ENCODE measurements at places on chromosomes 1 and 21.
A peak's percentile ranks its signal among the peaks of the same experiment; 100 is the strongest.

- DNase-seq, result no peak
These were observed at the start of gene S100A9 for GRCh38 chr1:153357853-153358690. Gene S100A9, plus strand, starts transcription at chr1:153357854. Its CDS starts 430 bp downstream, at chr1:153358284.

DNA sequence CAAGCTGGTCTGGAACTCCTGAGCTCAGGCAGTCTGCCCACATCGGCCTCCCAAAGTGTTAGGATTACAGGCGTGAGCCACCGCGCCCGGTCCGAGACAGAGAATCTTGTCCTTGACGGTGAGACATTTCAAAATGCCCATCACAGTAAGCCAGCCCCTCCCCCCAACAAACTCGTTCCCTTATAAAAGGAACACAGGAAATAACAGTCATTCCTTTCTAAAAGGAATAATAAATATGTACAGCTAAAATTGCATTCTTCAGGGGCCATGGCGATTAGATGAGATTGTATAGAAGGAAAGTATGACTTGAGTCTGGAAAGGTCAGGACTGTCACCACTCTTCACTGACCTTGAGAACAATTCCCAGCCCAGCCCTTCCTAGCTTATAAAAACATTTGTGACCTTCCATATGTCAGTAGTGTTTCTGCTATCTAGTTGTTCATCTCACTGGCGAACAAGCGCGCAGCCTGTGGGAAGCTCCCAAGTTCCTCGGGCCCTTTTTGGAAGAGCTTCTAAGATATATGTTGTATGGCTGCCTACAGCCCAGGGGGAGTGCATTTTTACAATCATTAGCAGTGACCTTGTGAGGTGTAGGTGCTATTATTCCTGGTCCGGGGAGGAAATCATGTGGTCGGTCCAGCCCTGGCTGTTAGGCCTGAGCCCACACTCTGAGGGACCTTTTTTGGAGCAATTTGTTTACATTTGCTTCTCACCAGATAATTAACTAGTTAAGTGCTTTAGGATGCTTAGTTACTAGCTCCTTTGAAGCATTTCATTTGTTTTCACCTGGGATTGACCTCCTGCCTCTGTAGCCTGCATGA is 8.7 kb downstream of the SZRD1 start:
- DNase-seq, result no peak

- DNase-seq, result no peak
These were observed 39.4 kb upstream of the BMP8A start for GRCh38 chr1:39452081-39452480.

GRCh38 chr1:118981436-118981835 is 6.7 kb downstream of the TBX15 start:
- DNase-seq, result no peak

GRCh38 chr21:42513985-42514882 is 582 bp downstream of the SLC37A1 start:
- DNase-seq, result peak; percentile 62

DNA sequence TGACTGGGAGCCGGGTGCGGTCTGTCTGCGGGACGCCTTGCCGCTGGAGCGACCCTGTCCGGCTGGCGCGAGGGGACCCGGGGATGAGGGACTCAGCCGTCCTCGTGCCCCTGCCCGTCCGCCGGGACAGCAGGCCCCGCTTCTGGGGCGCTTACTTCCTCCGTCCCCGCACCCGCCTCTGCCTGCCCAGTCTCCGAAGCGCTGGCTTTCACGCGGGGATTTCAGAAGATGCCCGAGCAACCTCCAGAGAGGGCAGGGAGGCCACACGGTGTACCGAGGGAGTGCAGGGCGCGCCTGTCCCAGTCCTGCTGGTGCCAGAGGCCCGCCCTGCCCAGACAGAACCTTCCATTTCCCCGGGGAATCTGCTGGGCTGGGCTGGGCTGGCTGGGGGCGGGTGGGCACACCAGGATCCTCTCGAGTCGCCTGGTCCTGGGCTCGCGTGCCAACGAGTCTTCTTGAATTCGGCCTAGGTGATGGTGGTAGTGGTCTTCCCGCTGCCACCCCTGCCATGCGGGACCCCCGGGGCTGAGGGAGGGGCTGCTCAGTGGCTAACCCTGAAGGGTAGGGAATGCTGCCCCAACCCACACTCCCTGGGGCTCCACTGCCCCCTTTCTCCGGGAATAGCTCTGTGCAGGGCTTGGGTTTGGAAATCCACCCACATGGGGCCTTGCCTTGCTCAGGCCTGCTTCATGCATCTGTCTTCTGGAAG is 2.5 kb upstream of the TRPM2 start:
- no peak for DNase-seq

GRCh38 chr1:228457017-228457395 is 30.2 kb upstream of the RNF187 start:
- no peak for DNase-seq

- DNase-seq, result no peak
These were observed 62.6 kb downstream of the CD46 start for GRCh38 chr1:207814469-207814868.

GRCh38 chr21:37264808-37265207 is 2.3 kb downstream of the VPS26C start:
- peak; percentile 46 for DNase-seq

DNA sequence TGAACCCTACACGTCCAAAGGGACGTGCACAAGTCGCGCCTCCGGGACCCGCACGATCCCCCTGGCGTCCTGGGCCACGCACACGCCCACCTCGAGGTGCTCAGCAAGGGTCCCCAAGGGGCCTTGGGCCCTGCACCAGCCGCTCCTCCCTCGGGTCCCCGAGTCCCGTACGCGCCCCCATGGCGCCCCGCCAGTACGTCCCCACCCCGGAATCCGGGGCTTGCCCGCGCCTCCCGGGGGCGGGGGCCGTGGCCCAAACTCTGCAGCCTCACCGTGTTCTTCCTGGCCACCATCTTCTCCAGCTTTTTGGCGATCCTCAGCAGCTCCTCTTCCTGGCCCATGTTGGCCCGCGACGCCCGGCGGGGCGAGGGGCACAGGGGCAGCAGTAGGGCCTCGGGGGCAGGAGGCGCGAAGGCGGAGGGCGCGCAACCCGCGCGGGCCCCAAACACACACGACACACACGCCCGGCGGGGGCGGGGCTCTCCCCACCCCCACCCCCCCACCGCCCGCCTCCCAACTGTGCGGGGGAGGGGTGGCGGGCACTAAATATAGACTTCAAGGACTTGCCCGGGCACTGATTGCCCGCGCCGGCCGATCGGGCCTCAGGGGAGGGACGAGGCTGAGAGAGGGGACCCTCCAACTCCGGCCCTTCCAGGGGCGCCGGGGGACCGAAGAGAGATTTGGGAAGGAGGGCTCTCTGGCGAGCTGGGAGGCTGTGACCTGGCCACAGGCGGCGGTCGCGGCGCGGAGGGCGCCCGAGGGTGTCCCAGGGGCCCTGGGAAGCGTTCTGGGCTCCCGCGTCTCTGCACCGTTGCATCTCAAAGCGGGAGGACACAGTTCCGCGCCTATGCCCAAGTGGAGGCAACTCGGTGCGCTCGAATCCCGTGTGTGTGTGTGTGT is at the start of gene TCEA3:
TSS of gene TCEA3 (minus strand) at position 456 of the 900 bp plus-strand sequence. CDS start at position 341, 115 bp downstream.
- no peak for DNase-seq

DNA sequence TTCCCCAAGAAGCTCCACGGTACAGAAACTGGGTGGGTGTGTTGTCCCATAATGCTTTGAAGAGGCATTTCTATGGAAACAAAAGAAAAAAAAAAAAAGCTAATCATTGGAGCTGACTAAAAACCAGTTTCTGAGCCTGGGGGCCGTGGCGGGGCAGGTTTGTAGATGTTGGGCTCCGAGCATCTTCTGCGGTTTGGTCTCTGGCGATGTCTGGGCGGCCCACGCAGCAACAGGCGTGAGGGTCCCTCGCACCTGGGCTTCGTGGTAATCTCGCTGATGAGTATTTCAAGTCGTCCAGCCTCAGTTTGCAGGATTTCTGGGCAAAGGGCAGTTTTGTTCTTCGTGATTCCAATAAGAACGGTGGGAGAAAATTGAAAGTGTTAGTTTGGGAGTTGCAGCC is 6.8 kb downstream of the TP73 start:
- no peak for DNase-seq

- DNase-seq, result peak; percentile 52
These were observed 18.6 kb downstream of the FAM151A start for GRCh38 chr1:54604572-54605370.

- DNase-seq, result no peak
These were observed 19.8 kb upstream of the PTAFR start for GRCh38 chr1:28196330-28196729.

DNA sequence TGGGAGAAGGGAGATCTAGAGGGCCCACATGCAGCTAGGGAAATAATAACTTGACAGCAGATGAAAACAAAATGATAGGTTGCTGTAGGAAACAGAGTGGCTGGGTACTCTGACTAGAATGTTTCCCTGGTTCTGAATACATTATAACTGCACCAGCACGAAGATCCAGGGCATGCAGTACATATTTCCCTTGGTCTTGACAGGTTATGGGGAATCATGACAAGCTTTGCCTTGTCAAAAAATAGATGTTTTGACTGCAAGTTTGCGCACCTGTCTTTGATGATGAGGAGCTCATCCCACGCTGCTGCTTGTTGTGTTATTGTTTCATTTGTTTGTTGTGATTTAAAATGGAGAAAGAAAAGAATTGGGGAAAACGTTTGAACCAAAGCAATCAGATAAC is 292.9 kb downstream of the PDE4B start:
- DNase-seq, result no peak

GRCh38 chr1:148317288-148317985 is 165.4 kb upstream of the NBPF11 start:
- DNase-seq, result no peak

DNA sequence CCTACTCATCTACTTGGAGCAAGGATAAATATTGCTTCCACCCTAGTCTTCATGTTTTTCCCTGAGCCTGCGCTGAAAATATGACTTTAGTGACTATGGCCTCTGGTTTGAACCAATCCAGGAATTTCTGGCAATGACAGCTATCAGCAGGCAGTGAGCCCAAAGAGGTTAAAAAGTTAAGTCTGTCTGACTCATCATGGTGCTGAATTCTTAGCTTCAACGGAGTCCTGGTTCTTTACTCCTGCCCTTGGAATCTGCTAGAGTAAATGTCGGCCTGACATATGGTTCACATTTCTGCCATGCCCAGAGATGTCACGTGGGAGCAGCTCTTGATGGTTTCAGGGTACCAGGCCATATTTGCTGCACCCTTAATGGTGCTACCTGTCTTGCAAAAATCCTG is 351.6 kb upstream of the PLXNA2 start:
- DNase-seq, result peak; percentile 45

DNA sequence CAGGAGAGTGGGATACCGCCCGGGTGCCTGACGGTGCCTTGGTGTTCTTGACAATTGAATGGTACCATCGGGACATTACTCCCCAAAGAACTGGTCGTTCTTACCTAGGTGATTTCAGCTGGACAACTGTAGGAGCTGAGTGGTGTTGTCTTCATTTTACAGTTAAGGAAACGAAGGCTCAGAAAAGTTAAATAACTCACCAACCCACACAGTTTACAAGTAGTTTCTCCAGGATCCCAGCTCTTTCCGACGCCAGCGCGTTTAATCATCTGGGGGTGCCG is 1.6 kb downstream of the PIK3CD start:
- no peak for DNase-seq

DNA sequence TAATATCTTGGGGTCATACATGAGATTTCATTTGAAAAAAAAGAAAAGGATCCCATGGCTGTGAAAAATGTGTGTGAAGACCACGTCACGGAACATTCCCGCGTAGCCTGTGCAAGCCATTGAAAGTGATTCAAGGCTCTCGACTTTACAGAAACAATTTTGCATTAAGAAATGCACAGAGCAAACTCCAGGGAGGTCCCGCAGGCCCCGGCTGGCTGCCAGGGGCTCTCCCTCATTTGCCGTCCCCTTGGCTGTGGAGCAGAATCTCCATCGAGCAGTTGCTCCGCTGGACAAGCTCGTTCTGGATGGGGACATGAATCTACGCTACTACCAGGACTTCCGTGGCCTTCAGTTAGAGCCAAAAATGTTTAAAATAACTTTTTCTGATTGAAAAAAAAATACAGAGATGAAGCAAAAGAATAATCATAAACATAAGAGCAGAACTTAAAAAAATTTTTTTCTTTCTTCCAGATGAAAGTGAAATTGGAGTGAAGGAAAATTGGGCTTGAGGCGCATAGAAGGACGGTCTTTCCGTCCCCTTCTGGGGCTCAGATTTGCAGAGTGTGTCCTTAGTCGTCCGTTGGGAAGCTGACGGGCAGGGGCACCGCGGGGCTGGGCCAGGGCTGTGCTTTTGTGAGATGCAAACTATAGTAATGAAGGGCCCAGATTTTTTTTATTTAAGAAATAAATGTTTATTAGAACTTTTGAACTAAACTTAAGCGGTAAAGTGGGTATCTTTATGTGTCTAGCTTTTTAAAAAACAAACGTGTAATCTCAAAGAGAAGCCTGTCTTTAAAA is 68.1 kb upstream of the ARHGEF16 start:
- DNase-seq, result no peak

DNA sequence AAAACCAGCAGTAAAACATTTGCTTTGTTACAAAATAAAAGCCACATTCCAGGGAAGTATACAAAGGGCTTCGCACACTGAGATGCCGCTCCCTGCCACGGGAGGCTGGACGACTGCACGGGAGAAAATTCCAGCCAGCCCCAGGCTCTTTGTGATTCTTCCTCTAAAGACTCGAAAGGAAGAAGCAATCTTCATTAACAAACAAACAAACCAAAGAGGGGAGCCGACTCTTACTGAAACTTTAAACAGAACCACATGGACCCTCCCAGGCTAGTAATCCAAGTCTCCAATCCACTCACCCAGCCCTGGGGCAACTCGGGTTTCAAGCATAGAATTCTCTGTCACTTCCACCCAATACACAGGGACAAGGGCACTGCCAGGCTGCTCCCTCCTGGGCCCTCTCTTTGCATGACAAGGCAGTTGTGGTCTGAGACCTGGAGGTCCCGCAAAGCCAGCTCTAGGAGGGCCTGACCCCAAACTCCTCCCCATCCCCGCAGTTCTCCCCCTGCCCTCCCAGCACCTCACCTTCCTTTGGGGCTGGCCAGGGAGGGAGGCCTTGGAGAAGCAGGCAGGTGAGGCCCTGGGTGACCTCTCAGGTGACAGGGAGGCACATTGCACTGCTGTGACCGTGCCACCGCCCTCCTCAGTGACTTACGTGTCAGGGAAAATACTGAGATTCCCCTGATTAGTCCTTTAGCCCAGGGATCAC is 26.6 kb upstream of the COL18A1 start:
- peak; percentile 53 for DNase-seq

DNA sequence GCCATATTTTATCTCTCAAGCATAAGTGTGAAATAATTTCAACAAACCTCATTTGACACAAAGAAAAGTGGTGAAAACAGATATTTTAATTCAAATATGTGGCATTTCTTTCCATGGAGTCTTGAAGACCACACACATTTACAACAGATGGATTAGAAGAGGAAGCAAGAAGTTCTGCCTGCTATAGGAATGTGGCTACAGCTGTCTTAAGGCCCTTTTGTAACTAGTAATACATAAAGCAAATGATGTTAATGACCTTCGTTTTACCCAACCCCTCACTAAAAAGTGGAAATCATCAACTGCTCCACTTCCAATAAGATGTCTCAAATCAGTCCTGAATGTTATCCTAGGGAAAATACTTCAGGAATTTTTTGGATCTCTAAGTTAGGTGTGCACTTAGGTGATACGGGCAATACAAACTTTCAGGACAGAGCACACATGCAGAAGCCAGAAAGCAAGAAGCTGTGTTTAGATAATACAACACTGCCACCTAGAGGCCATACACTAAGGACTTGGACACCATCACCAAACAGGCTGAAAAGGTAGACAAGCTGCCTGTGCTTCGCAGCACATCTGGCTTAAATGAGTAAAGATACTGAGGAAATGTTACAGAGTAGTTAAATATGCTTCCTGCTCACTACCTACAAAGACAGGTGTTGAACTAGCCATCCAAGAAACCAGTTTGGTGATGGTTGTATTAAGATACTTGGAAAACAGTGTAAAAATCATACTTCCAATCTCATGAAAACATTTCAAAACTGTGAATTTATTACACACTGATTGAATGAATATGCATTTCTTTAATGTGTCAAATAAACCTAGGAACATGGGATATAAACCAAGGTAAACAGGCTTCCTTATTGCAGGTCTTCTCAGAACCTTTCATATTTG is 24.4 kb downstream of the RRAGC start:
- DNase-seq, result peak; percentile 83

Measured in kidney tubule cell (primary cell).